ENCODE measurements at places on chromosomes 13 and 19. TPM values are rescaled to one million over a fixed set of nuclear protein-coding genes. Genes with fewer than 3 reads are reported as not detected.

The LILRA1 gene
- not detected for total RNA-seq

DNA sequence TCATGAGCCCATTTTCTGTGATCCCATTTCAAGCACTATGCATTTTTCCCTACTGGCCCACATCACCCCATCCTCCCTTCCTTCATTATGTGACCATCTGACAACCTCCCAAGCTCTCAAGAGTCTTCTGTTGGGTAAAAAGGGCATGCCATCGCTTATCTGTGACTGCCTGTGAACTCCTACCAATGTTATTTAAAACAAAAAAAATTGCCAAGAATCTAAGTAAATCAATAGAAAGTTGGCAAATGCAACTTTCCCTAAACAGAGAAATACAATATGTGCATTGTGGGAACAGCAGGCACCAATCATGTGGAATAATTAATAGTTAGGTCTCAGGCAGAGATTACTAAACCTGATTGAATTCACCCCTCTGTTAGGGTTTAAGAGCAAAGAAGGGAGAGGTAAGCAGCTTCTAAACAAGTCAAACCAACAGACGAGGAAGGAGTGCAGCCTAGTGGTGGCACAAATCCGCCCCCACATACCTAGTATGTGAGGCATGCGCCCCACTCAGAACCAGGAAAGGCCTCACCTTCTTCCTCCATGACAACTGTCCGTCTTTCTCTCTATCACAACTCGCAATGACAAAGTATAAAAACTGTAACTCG lies 29.8 kb downstream of the DZIP1 start:
- no peak for DNase-seq

DNA sequence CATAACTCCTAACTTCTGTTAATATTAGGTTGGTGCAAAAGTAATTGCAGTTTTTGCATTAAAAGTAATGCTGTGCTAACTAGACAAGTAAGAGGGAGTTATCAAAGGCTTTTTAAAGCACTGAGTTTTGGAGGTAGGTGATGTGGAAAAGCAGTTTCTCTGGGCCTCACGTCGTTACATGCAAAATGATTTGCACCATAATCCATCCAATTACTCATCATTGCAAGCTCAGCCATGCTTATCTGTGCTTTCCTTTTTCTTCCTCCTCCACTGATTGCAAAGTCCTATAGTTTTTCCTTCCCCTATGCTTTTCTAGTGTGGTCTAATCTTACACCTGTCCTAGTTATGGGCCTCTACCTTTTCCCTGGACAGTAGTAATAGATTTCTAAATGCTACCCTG lies 35.4 kb upstream of the INTS6 start:
- no peak for DNase-seq

- peak; percentile 32 for DNase-seq
Observed at GRCh38 chr13:29849071-29849631, 1.3 kb downstream of the UBL3 start.

DNA sequence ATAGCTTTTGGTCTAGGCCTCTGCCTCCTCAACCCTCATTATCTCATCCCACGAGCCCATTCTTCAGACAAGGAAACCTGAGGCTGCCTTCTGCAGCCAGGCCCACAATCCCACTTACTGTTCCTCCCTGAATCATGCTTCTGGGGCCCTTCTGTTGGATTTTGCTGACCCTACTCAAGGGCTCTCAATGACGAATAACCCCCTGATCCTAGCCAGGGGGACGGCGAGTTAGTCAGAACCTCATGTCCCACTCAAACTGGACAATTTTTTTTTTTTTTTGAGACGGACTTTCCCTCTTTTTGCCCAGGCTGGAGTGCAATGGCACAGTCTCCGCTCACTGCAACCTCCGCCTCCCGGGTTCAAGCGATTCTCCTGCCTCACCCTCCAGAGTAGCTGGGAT lies 2.0 kb downstream of the CGB3 start:
- DNase-seq, result no peak

DNA sequence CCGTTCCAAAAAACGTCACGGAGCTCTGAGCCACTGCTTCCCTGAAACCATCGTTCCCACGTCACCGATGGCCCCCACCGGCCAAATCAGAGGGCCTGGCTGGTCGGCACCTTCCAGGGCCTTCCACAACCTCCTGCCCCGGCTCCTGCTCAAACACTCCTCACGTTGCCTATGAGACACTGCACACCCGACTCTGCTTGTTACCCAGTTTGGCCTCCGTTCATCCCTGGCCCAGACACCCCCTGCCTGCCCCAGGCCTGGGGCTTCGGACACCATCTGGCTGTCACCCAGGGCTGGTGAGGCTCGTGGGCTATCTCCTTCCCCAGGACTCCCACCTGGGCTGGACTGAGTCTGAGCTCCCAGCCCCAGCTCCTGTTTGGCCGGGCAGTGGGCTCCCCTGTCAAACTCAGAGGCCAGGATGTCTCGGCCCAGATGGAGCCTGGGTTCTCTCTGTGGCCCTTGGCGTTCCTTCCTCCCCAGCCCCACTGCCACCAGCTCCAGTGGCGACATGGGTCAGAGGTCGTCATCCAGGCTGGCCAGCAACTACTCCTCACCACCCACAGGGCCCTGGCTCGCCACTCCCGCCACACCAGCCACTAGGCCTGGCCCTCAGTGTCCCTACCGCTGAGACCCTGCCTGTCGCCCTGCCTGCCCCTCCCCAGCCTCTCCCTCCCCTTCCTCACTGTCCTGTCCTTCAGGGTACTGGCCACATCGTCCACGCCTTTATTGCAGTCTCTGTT lies 17.7 kb downstream of the CERS1 start:
- DNase-seq, result no peak

DNA sequence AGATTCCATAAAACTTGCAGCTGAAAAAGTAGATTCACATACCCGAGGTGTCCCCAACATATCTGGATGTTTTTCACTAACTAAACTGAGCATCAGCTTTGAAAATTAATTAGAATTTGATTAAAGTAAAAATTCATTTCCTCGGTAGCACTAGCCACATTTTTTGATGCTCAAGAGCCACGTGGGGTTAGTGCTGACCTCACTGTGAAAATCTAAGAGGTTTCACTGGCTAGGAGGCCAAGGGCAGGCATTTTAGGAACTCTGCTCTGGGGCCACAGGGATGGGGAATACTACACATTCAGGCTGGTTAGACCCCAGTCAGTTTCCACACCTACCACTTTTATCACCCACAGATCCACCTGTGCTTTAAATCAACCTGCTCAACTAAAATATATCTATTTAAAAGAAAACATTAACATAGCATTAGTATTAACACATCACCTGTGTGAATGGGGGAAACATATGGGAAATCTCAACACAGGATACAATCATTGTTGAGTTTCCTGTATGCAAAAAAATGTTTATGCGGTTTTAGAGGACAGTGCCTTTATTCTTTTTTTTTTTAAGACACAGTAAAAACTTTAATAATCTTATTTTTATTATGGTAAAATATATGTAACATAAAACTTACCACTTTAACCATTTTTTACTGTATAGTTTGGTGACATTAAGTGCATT lies 45.5 kb downstream of the BRD4 start:
- no peak for DNase-seq

GRCh38 chr19:39352381-39353255 lies 10.4 kb downstream of the SAMD4B start:
- no peak for DNase-seq

DNA sequence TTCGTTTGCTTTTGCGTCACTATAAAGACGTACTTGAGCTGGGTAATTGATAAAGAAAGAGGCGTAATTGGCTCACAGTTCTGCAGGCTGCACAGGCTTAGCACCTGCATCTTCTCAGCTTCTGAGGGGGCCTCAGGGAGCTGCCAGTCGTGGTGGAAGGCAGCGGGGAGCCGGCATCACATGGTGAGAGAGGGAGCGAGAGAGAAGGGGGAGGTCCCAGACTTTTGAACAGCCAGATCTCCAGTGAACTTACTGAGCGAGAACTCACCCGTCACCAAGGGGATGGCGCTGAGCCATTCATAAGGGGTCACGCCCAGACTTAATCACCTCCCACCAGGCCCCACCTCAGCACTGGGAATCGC lies 58.7 kb upstream of the F7 start:
- no peak for DNase-seq

- DNase-seq, result no peak
Observed at GRCh38 chr19:39365531-39365930, 23.3 kb downstream of the SAMD4B start.

- DNase-seq, result peak; percentile 9
Observed at GRCh38 chr13:28623782-28624706, 34.9 kb upstream of the POMP start.

All from activated T-cell treated with anti-CD3 and anti-CD28 coated beads, Interleukin-2, amount 50 U/mL, for 72 hours (primary cell).